ENCODE measurements at places on chromosomes 5 and 9. TPM values are rescaled to one million over a fixed set of nuclear protein-coding genes. Genes with fewer than 3 reads are reported as not detected.

MACROH2A1 gene
- 173 TPM for total RNA-seq

PCDHB14 gene
- under 0.01 TPM for total RNA-seq

SPACA9 gene
- total RNA-seq: 9.2 TPM

IGFBPL1 gene
- total RNA-seq: not detected

GABRA6 gene
- not detected for total RNA-seq

LEAP2 gene
- total RNA-seq: not detected

CCDC171 gene
- 2.1 TPM for total RNA-seq

DAPK1 gene
- 1.1 TPM for total RNA-seq

DNAH5 gene
- 1.2 TPM for total RNA-seq

TEX48 gene
- not detected for total RNA-seq

ELAVL2 gene
- not detected for total RNA-seq

PLAC8L1 gene
- not detected for total RNA-seq

GABRA1 gene
- not detected for total RNA-seq

LHX3 gene
- not detected for total RNA-seq

FNBP1 gene
- 16.7 TPM for total RNA-seq

PLPP6 gene
- total RNA-seq: 8.1 TPM

NRARP gene
- not detected for total RNA-seq

GCNT4 gene
- 0.58 TPM for total RNA-seq

EGFLAM gene
- total RNA-seq: 4.3 TPM

BASP1 gene
- total RNA-seq: 138 TPM

PCDHB6 gene
- total RNA-seq: not detected

MARCOL gene
- total RNA-seq: not detected

ZBED3 gene
- 1.4 TPM for total RNA-seq

CDKN2B-AS1 gene
- 0.53 TPM for total RNA-seq

FAM221B gene
- total RNA-seq: not detected

TSSK1B gene
- not detected for total RNA-seq

SPATA31C1 gene
- total RNA-seq: not detected

FOXD4L5 gene
- total RNA-seq: not detected

IFNA13 gene
- total RNA-seq: not detected

NAIP gene
- total RNA-seq: 0.89 TPM

HARS2 gene
- 29.7 TPM for total RNA-seq

WNT8A gene
- total RNA-seq: not detected

ADAMTSL2 gene
- total RNA-seq: not detected

Measured in myometrial cell (primary cell).